ENCODE measurements at places on chromosomes 1 and 21.

- DNase-seq, result no peak
Measured at GRCh38 chr1:183070234-183070922, 47.2 kb downstream of the LAMC1 start.

DNA sequence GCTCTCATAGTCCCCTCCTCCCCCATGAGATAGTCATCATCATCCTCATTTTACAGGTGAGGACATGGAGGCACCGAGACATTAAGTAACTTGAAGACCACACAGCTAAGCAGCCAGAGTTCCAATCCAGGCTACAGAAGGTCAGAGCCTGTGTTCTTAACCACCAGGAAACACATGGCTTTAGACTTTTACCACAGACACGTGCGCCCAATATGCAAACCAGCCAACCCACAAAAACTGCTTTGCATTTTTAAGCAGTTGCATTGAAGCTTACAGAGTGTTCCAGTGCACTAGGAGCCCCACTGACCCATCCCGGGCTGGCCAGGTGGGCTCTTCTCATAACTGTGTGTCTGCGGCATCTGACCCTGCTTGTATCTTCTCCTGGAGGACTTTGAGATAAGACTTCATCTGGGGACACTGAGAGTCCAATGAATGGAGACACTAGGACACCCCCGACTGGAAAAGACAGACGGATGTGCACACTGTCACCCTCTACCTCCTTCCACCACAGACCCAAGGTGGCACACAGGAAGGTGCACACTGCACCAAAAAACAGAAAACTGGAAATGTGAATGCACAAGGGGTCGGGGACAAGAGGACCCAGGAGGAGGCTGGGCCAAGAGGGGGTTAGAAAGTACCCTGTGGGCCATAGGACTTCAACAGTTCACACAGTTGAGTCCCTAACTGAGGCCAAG lies 56.4 kb downstream of the ETS2 start:
- DNase-seq, result no peak

GRCh38 chr1:160716013-160716412 lies 4.4 kb upstream of the CD48 start:
- no peak for DNase-seq

GRCh38 chr1:30464187-30464617 lies 259.2 kb downstream of the MATN1 start:
- DNase-seq, result no peak

GRCh38 chr1:207346513-207346912 lies 25.0 kb downstream of the CD55 start:
- no peak for DNase-seq

- DNase-seq, result peak; percentile 54
Measured at GRCh38 chr1:32448773-32449456, 16.0 kb upstream of the ZBTB8B start.

- peak; percentile 29 for DNase-seq
Measured at GRCh38 chr1:101236516-101237228, at the start of gene S1PR1. Gene S1PR1 (plus strand): TSS chr1:101237019. CDS start chr1:101238985, 1,966 bp downstream.

- no peak for DNase-seq
Measured at GRCh38 chr1:159930634-159931033, 5.3 kb upstream of the TAGLN2 start.

DNA sequence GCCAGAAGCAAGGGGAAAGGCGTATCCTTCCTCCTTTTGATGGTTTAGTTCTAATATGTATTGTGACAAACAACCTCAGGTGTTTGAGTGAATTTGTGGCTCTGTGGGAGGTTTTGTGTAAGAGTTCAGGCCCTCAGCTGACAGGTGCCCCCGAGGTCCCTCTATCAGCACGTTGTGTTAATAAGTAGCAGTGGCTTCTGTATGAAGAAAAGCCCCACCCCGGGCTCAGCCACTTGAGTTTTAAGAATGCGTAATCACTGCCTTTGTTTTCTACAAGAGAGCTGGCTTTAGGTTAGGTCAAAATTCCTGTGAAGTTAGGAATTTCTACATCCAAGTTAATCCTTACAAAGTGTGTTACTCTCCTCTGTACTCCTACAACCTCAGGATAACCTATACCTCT lies 92.4 kb upstream of the PGBD5 start:
- DNase-seq, result no peak

DNA sequence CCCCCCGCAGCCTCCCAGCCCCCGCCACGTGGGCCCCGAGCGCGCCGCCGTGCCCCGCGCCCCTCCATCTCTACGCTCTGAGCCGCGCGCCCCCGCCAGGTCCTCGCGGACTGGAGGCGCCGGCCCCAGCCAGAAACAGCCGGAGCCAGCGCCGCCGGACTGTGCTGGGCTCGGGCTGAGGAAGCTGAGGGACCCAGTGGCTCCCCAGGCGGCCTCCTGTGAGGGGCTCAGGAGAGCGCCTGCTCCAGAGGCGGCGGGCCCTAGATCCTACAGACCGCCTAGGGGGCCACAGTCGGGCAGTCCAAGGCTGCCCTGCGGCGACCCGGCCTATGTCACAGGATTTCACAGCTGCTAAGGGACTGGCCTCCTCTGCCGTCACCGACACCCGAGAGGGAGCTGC lies 82.1 kb downstream of the NENF start:
- DNase-seq, result no peak

All from SK-N-DZ (cell line).